ENCODE measurements at places on chromosomes 5 and 9.

GRCh38 chr5:134736173-134736812 is 2.1 kb upstream of the CAMLG start:
- no peak for DNase-seq

DNA sequence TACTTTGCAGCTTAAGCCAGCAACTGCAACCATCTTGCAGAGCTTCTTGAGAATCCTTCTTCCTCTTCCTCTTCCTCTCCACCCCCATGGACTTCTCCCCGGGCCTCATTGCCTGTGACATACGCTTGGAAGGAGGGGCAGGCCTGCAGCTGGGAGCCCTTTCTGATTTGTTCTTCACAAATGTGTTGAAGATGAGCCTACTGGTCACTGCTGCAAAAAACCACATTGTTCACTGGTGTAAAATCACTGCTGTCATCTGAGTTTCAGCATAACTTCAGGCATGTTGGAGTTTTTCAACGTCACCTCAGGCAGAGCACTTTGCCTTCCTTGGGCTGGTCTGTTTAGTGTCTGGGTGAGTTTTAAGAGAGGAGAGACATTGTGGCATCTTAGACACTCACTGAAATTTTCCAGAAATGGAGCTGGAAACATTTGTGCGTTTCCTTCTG is 7.9 kb downstream of the TJP2 start:
- no peak for DNase-seq

GRCh38 chr5:123085638-123086286 is 3.3 kb upstream of the PRDM6 start:
- DNase-seq: no peak

DNA sequence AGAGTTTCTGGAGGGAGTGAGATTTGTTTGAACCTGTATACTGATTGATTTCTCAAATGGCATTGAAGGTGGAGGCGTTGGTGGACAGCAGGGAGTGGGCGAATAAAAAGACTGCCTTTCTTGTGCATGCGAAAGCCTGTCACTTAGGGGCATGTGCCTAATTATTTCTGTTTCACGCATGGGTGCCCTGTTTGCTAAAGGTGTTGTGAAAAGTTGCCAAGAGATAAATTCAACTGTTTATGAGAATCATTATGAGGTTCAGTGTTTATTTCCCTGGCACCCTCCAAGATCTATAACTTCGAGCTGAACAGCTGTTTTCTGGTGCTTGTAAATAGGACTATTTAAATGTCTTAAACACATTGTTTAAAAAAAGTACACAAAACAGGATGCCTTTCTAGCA is 67.4 kb upstream of the DMRTA1 start:
- DNase-seq: no peak

GRCh38 chr5:180589771-180590542 is 1.3 kb downstream of the SCGB3A1 start:
- DNase-seq: no peak

DNA sequence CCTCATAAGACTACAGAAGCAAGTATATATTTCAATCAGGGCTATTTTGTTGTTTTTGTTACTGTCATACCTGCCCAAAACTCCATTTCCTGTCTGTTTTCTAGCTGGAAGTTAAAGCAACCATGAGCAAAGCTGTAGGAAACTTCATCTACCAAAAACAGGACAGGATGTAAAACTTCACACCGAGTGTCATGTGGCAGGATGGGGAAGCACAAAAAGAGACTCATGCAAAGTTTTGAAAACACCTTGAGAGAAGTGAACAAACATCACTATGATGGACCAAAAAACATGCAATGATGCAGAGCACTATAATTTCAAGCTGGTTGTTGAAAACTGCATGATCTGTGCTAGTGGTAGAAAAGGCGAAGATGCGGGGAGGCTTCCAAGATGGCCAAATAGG is 6.3 kb upstream of the GZMA start:
- no peak for DNase-seq

DNA sequence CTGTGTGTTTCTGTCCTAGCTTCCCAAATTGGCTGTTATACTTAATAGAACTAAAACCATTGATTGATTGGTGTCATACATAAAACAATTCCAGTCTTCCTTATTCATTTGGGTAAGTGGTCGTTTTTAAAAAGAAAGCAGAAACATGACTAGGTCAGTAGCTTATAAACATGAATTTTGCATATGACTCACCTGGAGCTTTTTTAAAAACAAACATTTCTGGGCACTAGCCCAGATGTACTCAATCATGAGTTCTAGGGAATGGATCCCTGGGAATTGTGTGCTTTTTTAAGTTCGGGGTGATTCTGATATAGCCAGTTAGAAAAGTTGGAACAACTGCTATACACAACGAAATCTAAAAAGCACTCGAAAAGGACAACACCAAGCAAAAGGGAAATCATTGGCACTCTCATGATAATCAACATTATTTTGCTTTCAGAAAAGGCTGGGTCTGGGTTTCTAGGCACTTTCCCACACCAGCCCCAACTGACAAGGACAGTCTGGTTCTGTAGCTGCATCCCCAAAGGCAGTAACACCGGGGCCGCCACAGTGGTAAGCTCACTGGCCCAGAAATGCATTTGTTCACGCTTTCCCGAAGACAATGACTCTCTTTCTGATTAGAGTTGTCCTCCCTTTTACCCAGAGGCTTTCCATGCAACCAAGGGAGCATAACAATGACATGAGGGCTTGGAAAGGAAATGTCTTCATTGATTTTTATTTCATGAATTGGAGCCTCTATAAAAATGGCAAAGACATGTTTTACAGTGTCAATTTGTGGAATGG is 664.9 kb upstream of the WWC1 start:
- DNase-seq: no peak

- DNase-seq: no peak
These were observed 42.0 kb downstream of the SHB start for GRCh38 chr9:38026840-38027527.

GRCh38 chr9:6676254-6676921 is 30.9 kb upstream of the GLDC start:
- DNase-seq: no peak

GRCh38 chr9:36284226-36284625 is 26.0 kb upstream of the GNE start:
- DNase-seq: no peak

- no peak for DNase-seq
These were observed 604.8 kb upstream of the BRINP1 start for GRCh38 chr9:119974026-119974425.

GRCh38 chr5:133878236-133878555 is 90.2 kb downstream of the C5orf15 start:
- no peak for DNase-seq

GRCh38 chr5:88729829-88730182 is 153.2 kb downstream of the MEF2C start:
- DNase-seq: no peak

- DNase-seq: no peak
These were observed 2.9 kb downstream of the SEC24A start for GRCh38 chr5:134651531-134651930.

DNA sequence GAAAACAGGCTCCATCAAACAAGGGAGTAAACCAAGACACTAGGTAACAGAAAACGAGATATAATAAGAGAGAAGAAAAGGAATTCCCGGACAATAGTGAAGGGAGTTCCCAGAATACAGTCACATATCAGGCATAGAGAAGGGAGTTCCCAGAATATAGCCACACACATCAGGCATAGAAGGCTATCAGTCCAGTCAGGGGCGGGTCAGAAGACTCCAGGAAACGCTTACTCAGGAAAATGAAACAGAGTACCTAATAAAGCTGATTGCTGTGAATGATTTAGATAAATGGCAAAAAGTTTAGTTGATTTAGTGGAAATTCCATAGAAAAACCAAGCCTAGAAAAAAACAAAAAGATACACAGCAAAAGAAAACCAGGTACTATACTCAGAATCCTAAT is 4.9 kb downstream of the TOMM5 start:
- no peak for DNase-seq

DNA sequence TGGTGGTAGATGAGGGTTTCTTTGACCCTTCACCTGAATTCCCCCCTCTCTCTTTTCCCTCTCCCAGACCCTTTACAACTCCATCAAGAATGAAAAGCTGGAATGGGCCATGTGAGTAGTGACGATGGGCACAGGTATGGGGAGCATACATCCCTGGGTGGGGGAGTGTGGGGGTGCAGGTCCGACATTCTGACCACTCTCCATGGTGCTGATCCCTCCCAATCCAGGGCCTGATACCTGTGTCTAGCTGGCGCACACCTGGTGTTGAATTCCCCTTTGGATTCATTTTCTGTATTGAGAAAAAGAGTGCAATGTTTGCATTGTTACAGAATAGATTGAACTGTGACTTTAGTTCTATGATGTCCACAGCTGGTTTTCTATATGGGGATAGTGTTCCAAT is 40.0 kb downstream of the PSD2 start:
- DNase-seq: no peak

DNA sequence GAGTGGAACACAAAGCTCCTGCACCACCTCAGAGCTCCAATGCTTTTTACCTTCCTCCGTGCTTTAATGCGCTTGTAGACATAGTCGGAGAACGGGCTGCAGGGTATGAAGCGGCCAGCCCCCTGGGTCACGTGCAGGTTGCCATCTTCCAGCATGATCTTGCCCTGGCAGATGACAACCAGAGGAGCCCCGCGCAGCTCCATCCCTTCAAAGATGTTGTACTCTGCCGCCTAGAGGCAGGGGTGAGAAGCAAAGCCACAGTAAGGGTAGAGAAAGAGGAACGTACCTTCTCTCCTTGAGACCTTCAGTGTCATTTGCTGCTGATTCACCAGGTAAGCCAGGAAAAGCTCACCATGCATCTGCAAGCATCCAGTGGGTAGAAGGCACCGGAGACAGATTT is 112.3 kb downstream of the DPYSL3 start:
- no peak for DNase-seq

DNA sequence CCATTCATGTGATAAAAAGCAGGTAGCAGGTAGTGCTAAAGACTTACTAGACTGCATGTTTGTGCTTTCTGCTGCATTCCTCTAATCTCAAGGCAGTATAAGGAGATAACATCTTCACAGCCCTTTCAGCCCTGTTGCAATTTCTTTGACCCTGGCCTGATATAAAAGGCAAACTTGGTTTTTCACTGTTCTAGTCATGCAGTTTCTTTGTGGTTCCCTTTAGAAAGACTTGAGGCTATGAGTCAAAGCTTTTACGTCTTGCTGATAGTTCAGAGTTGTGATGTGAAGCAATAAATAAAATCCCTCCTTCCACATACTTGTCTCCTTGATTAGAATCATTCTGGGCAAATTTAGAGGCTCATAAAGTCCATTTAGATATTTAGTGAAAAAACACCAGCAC is 88.6 kb upstream of the CDKN2B start:
- no peak for DNase-seq

DNA sequence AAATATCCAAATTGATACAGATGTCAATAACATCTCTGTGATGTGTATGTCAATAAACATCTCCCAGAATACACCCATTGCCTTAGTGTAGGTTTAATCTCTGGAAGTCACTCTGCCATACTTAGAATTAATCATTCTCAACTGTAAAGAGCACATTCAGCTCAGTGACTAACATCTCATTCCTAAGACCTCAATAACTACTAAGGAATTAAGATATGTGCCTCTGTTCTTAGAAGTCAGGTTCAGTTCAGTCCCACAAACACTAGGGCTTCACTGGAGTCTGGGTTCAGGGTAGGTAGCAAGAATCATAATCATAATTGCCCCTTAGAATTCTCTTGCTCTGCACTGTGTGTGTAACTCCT is 31.7 kb downstream of the UGCG start:
- DNase-seq: no peak

GRCh38 chr5:125137535-125137934 is 391.1 kb upstream of the ZNF608 start:
- DNase-seq: no peak

GRCh38 chr5:17966640-17967402 is 332.6 kb downstream of the TAF11L14 start:
- no peak for DNase-seq

DNA sequence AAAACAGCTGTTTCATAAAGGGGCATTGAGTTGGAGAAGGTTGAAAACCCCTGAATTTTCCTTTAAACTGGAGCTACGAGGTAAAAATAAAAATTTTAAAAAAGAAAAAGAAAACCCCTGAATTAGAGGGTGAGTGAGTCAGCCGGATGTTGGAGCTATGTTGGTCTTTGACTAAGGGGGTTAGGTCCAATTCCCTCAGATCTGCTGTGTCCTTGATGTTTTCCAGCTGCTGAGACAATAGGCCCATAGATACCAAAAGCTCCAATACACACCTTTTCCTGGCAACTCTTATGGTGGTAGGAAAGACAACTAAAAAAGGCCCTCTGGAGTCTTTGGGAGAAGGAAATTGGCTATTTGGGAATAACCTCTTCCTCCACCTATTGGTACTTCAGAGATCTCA is 79.4 kb upstream of the SAP30L start:
- no peak for DNase-seq

DNA sequence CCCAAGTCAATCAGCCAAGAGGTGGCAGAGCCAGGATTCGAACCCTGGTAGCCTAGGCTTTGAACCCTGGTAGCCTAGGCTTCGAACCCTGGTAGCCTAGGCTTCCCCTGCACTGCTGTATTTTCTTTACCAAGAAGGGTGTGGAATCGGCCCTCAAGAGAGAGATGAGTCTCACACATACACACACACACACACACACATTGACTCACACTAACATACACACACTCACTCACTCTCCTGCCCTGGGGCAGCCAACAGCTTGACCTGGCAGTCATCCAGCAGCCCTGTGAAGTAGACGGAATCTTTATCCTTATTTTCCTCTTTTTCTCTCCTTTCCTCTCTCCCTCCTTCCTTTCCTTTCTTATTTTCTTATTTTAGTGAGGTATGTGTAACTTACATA is 55.4 kb upstream of the RPL26L1 start:
- no peak for DNase-seq

GRCh38 chr9:95188459-95188858 is 129.1 kb downstream of the FANCC start:
- DNase-seq: no peak

- DNase-seq: no peak
These were observed 19.6 kb downstream of the ETF1 start for GRCh38 chr5:138523406-138523805.

- no peak for DNase-seq
These were observed 753 bp downstream of the FANCC start for GRCh38 chr9:95316794-95317118.

GRCh38 chr5:82984786-82985735 is 92.1 kb downstream of the TMEM167A start:
- no peak for DNase-seq

DNA sequence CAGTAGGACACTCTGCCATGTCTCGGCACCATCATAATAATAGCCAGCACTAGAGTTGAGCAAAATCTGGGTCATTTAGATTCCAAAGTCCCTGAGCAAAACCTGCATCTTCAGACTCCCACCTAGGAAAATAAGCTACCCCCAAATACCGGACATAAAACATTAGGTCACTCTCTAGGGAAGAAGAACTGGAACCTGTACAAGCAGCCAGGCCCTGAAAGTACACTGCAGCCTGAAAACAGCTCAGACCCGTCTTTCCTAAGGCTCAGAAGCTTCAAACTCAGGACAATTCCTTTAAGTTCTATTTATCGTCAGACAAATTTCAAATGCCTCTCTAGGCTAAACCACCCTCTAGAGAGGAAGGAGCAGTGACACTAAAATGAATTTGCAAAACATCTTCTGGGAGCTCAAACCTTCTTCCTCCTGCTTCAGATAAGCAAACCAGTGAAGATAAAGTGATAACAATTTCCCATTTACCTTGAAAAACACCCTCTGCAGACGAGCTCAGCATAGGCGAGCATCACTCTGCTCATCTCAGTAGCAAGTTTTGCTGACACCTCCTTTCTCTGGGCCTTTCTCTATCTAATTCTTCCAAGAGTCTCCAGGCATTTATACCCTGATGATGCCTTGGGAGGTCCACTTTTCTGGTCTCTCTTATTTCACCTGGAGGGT is 34.0 kb downstream of the ADAM19 start:
- no peak for DNase-seq

Measured in CD4-positive, alpha-beta T cell treated with Interferon alpha-2 for 1 hour (primary cell).